ENCODE measurements at places on chromosomes 6 and 20.

GRCh38 chr6:147958683-147959082 lies 384.0 kb upstream of the SASH1 start:
- DNase-seq: no peak

DNA sequence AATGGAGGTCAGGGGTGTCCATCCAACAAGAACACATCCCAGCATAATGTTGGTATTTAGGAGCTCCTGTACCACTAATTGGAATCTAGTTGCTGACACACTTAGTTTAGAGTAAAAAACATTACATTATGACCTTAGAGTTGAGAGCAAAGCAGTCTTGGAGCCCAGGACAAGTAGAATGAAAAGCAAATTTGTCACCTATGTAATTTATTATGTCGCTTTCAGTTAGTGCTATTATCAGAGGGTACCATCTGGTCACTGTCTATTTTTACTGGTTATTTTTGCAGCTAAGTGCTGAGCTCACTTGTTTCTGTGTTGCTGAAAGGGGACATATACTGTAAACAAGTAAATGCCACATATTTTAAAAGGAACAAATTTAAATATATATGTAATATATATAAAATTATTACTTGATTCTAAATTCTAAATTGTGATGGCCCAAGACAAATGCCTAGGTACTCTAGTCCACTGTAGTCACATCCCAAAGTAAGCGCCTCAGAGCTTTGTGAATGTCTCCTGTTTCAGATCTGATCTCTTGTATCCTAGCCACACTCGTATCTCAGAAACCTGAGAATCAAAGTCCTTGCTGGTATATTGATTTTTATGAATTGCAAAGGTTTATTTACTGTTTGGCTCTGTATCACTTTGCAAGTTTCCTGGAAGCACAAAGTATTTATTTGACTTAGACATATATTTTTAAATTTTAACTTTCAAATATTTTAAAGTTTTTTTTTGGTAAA lies 148.6 kb upstream of the MAN1A1 start:
- no peak for DNase-seq

- DNase-seq: no peak
Observed at GRCh38 chr20:46827718-46828458, 66.8 kb upstream of the EYA2 start.

GRCh38 chr6:97136626-97137358 lies 146.2 kb downstream of the MMS22L start:
- no peak for DNase-seq

GRCh38 chr6:137093183-137094069 lies 48.7 kb upstream of the IL20RA start:
- DNase-seq: no peak

DNA sequence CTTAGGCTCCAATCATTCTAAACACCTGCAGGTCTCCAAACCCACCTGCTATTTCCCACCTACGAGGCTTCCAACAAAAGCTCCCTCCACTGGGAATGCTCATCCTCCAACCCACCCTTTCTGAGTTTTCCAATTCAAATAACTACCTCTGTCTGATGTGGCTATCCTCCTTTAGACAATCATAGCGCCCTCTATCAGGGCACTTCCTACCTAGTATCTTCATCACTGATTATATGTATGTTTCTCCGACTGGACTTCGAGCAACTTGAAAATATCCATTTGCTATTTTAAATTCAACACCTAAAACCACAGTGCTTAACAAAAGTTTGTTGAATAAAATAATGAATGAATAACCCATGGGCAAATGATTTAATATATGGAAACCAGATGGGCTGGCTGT lies 41.3 kb downstream of the MTFR2 start:
- DNase-seq: no peak

GRCh38 chr6:49541936-49542335 lies 8.5 kb upstream of the C6orf141 start:
- DNase-seq: no peak

DNA sequence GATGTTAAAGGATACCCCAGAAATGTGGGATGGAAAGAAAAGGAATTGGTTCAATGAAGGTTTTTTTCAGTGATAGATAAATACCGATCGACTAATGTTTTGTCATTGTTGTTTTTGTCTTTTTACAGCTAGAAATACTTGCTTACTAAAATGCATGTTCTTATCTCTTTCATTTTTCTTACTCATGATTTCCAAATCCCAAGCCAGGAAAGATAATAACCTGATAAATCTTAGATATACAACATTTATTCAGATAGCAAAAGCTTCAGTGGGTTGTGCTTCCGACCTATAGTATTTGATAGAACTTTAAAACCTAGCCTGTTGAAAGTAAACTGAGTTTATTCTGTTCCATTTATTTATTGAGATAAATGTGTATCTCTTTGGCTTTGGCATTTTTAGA lies 187.5 kb downstream of the EDN1 start:
- no peak for DNase-seq

GRCh38 chr20:4152696-4153235 lies 137.4 kb upstream of the RNF24 start:
- DNase-seq: no peak

- DNase-seq: no peak
Observed at GRCh38 chr20:23606652-23607049, 934 bp upstream of the CST9 start.

DNA sequence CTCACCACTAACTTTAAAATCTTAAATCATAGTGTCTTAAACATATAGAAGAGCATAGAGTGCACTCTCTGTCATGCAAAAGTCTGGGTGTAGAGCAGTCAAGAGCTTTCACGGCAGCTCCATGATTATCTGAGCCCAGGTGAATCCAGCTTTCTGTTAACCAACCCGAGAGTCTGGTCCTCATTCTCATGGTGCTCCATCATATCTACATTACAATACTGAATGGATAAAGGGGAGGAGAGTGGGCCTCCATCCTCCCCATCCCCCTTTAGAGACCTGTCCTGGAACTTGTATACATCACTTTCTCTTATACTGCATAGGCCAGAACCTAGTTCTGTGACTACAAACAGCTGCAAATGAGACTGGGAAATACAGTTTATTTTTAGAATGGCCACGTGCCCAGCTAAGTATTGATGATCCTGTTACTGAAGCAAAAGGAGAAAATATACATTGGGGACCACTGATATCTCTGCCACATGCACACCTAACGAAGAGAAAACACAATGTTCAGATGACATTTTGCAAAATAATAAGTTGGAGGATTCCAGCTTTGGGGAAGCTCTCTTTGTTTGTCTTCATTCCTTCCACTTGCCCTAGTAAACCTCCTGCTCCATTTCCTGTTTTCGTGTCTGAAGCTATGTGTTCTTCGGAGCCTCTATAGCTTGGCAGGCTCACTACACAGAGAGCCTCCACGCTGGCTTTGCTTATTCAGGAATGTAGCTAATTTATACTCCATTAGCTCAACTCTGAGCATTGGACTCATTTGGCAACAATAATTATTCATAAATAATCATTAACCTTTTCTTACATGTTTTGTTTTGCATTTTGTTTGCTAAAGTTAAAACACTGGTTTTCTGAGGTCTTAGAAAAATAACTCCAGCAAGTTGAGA lies 110.1 kb downstream of the IYD start:
- no peak for DNase-seq

DNA sequence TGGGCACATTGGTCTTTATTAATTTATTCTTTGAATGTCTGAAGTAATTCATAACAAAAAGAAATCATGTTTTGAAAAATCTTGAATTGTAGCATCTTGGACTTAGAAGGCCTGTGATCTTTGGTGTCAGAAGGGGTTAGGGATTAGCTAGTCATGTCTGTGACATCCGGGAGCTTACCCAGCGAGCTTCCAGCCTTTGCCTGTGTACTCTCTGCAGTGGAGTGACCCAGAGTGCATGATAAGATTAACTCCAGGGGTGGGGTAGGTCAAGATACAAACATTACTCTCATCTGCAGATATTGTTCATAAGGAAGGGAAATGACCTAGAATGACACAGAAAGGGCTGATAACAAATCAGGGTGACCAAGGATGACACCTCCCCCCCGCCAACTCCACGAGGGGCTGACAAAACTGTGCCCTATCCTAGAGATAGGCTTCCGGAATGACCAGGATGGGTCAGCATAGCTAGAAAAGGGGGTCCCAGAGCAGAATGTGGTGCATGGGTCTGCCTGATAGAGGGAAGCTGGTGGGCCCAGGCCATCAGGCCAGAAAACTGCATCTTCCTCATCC lies 56.6 kb upstream of the BLCAP start:
- DNase-seq: no peak

GRCh38 chr20:38337561-38338140 lies 8.6 kb upstream of the LBP start:
- DNase-seq: no peak

GRCh38 chr6:161446296-161446925 lies 172.6 kb upstream of the AGPAT4 start:
- DNase-seq: no peak

DNA sequence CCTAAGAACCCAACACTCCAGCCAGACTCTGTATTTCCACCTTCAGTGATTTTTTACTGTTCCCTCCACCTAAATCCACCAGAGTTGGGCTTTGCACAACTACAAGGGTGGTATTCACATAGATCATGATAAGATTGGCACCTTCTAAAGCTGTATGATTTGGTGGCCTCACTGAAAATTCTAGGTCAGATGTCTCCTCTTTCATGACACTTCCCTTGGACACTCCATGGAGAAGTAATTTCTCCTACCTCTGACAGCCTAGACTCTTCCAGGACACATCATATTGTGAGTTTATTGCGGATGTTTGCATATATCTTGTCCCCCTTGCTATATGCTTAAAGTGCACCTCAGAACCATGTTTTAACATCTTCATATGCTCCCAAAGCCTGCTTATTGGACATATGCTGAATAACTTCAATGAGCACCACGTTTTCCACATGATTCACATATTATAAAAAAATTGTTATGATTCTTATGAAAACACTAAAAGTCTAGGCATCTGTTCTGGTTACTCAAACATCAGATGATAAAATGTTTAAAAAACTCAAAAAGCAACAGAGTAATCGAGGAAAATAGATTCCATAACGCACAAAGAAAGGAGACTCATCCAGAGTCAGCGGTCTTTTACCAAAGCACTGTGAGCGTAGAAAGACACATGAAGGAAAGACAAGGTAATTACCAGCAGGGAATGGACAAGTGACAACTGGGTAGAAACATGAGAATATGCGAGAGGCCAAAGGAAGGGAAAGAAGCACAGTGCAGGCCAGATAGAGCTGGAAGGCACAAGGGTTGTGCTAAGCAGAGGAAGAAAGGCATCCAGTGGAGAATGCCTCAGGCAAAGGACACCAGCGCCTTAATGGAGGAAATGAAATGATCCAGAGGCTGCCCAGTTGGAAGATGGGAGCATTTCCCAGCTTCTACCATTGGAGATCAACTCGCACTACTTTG lies 46.5 kb downstream of the KIF16B start:
- no peak for DNase-seq

- no peak for DNase-seq
Observed at GRCh38 chr20:13613917-13614316, 24.8 kb downstream of the TASP1 start.

DNA sequence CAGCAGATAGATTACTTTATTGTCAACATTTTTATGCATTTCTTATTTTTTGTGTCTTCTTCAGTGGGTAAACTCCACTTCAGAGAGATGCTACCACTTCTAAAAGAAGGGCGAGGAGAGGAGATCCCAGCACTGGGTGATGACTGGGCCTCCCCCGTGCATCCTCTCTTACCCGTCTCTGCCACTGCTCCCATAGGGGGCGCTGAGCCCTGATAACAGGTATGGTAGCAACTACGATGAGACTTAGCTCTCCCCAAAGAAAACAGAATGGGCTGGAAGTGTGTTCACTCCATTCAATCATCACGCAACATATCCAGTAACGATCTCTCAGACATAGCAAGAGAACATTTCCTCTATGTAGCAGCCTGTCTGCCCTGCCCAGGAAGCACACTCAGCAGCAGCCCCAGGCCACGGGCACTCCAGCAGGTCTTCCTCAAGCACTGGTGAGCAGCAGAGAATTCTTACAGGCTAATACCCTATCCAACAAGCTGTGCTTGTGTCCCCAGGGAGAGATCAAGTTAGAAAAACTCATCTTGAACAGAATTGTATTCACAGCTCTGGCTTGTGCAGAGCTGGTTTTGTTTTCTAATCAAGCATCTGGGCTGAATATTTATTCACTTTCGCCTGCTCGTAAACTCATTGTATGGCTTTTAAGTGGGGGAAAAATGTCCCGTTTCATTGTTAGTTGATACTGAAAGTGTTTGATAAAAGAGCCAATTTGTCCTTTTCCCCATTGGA lies 533.1 kb upstream of the CDH4 start:
- DNase-seq: no peak

GRCh38 chr6:137878029-137878428 lies 11.0 kb downstream of the TNFAIP3 start:
- DNase-seq: no peak

DNA sequence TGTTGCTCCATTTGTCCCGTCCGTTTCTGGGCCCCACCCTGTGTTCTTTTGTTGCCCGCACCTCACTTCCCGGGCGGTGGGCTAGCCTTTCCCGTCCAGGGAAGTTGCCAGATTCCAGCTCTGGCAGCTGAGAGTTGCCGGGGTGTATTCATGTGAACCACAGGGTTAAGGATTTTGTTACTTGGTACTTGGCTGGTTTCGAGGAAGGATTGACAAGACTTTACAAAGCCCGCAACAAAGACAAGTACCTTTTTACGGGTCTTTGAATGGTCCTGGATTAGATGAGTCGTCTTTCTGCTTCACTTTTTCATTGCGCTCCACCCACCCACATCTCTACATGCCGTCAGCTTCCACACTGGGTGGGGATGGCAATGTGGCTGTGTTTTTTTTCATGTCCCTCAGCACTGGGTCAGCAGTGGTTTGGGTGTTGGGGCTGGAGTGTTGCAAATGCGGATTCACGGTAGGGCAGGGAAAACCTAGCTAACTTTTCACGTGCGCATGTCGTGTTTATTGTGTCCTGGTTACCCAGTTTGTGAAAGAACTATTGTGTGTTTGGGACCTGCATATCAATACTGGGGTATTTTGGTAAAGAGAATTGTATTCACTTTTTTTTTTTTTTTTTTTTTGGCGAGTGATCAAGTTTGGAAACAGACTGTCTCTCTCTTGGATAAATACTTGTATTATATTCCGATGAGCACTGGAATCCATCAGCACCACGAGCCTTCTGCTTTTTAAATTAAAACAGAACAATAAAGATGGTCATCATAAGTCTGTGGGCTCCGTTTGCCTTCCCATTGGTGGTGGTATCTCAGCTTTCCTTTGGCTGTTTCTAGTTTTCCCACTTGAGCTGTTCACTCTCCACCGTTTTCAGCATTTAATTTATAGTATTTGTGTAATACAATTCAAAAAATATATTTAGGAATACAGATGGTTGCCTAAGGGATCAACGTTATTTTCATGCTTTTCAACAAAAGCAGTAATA lies 1.2 kb downstream of the DUSP22 start:
- DNase-seq: peak; percentile 84

- peak; percentile 62 for DNase-seq
Observed at GRCh38 chr6:317060-317447, 24.8 kb downstream of the DUSP22 start.

DNA sequence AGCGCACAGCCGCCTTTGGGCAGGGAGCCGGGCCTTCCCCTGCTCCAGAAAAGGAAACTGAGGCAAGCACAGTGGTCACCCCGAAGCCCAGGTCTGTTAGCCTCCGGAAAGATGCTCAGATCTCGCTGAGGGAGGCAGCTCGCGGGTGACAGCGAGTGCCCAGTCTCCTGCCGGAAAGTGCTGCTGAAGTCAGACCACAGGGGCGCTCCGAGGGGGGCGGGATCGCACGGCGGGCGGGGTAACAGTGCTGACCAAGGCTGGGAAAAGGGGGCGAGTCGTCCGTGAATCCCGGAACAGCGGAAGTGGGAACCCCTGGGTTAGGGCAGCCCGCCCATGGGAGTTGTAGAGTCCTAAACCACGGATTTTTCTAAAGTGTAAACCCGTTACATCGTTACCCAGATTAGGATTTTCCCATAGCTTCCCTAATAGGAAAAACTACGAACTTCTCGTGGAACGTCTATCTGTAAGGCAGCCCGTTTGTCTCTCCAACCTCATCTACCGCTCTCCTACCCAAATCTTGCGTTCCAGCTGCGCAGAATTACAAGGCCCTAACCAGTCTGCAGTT lies 504 bp downstream of the VPS16 start:
- peak; percentile 88 for DNase-seq

Data from coronary artery (tissue), 2 donors.